Right atrium auricular region (tissue), 2 donors: ENCODE measurements at places on chromosomes 5 and 9.

GRCh38 chr9:32881948-32882347 is 98.6 kb downstream of the TMEM215 start:
- no peak for DNase-seq

DNA sequence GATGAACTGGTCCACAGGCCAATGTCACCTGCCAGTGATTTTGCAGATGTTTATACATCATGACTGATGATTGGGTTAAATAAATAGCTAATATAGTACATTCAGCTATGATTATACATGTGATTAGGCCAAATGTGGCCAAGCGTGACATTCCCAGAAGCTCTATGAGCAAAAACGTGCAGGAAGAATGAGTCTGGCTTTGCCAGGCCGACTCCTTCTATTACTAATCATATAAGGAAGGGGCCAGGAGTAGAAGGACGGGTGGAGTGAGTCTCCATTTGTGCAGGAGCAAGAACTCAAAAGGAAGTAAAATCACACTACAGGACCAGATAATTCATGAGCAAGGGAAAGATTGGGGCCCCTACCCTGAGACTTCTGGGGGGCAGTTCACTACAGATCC is 178.2 kb downstream of the ROR2 start:
- no peak for DNase-seq

- no peak for DNase-seq
These were observed 80.2 kb downstream of the DOCK2 start for GRCh38 chr5:169717288-169717687.

GRCh38 chr5:3518576-3518975 is 77.1 kb upstream of the IRX1 start:
- DNase-seq: no peak

DNA sequence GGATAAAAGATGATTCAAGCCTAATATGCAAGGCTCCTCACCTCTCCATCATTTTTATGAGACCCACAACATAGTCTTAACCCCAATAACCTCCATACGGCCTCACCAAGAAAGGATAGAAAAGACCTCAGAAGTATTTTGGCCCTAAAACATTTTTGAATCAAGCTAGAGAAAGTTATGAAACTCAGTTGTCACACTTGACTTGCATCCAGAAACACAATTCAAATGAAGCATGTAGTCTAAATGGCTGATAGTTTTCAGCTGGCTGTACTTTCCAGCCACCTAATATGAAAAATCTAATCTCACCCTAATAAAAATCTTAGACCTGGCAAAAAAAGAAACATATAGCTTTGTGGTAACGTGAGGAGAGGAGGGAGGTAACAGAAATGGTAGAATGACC is 116.1 kb downstream of the ARL15 start:
- DNase-seq: no peak

- DNase-seq: no peak
These were observed 28.1 kb upstream of the PDE8B start for GRCh38 chr5:77182367-77182766.

DNA sequence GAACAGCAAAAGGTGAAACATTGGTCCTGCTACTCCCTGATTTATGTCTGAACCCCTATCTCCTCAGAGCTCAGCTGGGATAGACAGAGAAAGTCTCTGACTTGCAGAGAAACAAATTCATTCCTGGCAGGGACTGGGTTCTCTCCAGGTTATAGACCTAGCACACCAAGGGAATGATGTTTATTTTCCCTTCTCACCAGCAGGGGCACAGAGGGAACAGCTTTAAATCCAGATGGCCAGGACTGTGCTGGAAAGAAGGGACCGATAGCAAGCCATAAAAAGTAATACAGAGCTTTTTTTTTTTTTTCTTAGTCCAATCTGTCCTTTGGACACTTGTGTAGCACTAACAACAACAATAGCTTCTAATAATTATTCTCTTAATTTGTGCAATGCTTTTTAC is 141.1 kb upstream of the C9orf72 start:
- no peak for DNase-seq

DNA sequence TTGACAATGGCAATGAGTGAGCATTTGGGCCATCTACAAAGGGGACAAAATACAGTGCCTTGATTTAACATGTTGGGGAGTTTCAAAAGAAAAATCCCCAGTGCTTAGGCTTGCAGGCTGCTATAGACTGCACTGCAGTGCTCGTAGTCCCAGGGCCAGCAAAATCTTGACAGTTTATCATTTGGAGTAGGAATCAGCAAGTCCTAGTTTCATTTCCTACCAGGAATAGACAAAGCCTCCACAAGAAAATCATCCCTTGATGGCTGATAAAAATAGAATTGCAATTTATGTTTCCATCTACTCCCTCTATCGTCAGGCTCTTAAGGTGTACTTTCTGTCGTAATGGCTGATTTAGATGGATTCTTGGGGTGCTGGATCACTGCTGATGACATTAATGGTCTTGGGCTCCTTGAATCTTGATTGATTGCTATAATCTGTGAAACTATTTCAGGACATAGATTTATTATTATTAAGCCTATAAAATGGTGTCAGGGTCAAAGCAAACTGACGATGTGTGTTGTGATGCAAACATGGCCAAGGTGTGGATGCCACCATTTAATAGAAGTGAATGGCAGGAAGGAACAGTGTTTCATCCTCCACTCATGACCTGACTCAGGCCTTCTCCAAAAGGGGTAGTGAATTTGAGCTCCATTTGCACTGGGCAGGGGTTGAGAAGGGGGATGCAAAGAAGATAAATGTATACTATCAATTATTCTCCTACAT is 171.7 kb downstream of the PIK3R1 start:
- DNase-seq: no peak

GRCh38 chr5:139852696-139853095 is 57.1 kb downstream of the PSD2 start:
- DNase-seq: no peak

- no peak for DNase-seq
These were observed 100.6 kb downstream of the CETN3 start for GRCh38 chr5:90308787-90309585.

DNA sequence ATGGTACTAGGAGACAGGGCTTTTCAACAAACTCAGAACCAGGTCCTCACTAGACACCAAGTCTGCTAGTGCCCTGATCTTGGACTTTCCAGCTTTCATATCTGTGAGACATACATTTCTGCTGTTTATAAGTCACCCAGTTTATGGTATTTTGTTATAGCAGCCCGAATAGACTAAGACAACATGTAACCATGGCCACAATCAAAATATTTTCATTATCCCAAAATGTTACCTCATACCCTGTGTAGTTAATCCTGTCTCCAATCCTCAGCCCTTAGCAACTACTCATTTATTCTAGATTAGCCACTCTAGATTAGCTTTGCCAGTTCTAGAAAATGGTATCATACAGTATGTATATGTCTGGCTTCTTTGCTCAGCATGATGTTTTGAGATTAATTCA is 6.3 kb upstream of the ATG10 start:
- no peak for DNase-seq

- no peak for DNase-seq
These were observed 19.4 kb upstream of the RNF130 start for GRCh38 chr5:180090769-180091546.

- peak; percentile 46 for DNase-seq
These were observed 39.8 kb upstream of the COL5A1 start for GRCh38 chr9:134601764-134602163.

DNA sequence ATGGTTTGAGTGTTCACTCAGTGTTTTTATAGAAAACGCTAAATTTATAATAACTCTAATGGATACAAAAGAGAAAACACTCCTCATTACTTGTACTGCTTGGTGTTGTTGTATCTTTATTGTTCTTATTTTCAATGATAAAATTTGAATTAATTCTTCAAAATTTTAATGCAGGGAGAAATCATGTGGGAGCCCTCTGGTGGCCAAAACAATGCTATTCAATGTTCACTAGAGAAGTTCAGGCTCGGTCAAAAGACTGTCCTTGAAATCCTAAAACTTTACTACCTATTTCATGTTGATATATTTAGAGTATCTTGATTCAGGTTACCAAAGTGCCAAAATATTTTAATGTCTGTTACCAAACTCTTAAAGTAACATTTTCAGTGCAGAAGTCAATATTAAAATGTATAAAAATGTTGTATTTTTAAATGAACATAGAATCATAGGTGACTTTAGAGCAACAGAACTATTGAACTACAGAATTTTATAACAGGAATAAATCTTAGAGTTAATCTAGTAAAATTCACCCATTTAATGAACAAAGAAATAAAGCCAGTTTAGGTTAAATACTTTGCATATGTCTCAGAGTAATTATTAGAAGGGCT is 1259.8 kb downstream of the PTPRD start:
- DNase-seq: no peak

DNA sequence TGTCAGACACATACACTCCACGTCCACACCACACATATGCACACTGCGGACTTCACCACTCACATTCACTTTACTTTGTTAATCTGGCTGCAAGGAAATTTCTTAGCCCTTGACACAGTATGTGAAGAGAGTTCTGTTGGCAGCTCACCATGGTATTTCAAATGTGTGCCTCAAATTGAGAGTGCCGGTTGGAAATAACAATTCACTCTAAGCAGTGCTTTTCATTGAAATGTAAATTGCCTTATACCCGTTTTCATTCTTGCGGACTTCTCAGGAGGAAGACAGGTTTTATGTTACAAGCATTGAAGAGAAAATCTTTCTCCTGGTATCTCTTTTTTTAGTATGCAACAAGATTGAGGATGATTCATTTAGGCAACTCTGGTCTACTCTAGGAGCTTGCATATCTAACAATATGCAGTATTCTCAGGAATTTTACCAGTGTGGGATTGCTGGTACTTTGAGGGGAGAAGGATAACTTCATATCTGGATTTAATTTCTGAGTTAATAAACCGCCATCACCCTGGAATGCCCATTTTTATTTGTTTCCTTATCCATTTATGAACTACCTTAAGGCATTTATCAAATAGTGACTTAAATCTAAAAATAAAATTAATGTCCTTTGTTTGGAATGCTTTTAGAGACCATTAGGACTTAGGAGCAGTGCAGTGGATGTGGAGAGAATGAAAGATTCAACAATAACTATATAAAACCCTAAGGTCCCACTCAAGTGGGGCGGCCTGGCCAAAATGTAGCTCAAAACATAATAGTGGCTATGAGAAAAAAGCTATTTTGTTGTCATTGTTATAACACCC is 87.0 kb downstream of the IQGAP2 start:
- no peak for DNase-seq

GRCh38 chr5:144028058-144028457 is 142.4 kb downstream of the YIPF5 start:
- no peak for DNase-seq

- DNase-seq: no peak
These were observed 8.8 kb upstream of the BOD1 start for GRCh38 chr5:173625261-173625660.

GRCh38 chr9:21428235-21428634 is 12.0 kb upstream of the IFNA1 start:
- no peak for DNase-seq

DNA sequence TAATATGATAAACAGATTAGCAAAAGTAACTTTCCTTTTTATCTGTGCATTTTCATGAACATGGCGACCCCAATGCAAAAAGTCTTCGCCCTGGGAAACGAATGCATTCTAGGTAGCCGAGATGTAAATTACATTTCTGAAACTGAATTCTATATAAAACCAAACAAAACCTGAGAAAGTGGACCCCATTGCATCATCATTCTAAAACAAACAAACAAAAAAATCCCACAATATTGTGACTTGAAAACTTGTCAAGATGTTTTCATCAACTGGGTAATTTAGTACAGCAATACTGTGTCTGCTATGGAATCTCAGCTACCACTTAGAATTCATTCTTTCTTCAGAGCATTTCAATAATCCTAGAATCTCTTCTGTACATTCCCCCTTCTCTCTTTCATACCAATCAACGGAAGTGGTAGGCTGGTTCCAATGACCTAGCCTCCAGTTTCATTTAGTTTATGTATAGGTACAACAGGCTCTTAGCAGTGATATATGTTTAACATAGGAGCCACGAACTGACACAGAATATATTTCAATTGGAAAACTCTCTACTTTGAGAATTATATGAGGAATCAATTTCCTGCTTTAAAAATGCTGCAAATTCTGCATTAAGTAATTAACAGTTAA is 85.6 kb downstream of the FBXW11 start:
- no peak for DNase-seq

GRCh38 chr9:5892456-5893133 is 1.9 kb downstream of the MLANA start:
- DNase-seq: no peak

- DNase-seq: no peak
These were observed 14.2 kb downstream of the RUFY1 start for GRCh38 chr5:179564526-179564925.

GRCh38 chr9:89880721-89881120 is 275.9 kb downstream of the GADD45G start:
- DNase-seq: peak; percentile 47
